ENCODE measurements at places on chromosomes 6 and 20.

DNA sequence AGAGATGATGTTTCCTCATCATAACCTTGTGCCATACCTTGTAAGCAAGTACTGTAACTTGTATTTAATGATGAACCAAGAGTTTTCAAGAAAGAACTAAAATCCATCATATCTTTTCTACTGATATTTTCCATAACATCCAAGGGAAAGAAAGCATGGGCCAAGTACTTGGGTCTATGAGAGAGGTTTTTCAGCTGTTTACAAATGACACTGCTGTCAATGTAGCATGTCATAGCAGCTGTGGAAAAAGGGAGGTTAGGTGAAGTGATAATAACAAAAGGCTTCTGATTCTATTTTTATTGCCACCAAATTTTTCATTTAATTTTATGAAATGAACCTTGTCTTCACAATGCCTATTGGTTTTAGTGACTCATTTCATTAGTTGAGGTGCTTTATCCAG, 482.3 kb downstream of the LMBRD1 start:
- DNase-seq: no peak

- DNase-seq: no peak
Measured at GRCh38 chr6:158793432-158793831, 25.7 kb downstream of the EZR start.

- no peak for DNase-seq
Measured at GRCh38 chr6:158033751-158034702, 52.4 kb downstream of the SYNJ2 start.

DNA sequence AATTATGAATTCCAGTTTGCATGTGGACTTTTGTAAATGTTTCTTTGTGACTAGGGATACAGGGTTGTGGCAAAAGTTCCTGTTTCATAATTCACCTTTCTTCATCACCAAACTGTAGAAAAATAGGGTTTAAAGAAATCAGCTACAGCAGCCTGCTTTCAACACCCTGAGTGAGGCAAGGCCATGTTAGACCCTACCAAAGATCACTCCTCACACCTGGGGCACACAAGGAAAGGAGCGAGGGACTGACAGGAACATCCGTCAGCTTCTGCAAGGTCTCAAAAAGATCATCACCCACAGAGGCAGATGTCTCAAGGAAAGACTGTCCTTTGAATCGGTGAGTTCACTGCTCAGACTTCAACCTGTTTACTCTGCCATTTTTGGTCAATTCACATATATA, 10.5 kb upstream of the STX11 start:
- no peak for DNase-seq

DNA sequence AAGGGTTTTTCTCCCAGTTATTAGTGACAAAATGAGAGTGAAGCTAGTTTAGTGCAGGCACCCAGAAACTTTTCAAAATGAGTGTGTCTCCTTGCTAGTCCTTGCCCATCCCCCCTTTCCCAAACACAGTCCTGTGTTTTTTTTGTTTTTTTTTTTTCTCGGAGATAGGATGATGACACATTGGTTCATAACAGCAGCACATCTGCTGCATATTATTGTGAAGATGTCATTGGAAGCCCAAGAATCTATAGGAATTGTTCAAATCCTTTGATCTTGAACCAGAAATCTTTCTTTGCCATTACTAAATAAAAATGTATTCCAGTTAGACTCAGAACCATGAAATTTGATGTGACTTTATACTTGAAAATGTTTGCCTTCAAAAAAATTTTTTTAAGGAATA, 162.4 kb downstream of the FRK start:
- no peak for DNase-seq

GRCh38 chr6:46476301-46476700, 14.9 kb downstream of the RCAN2 start:
- no peak for DNase-seq

GRCh38 chr20:19427480-19427879, 215.0 kb downstream of the SLC24A3 start:
- no peak for DNase-seq

DNA sequence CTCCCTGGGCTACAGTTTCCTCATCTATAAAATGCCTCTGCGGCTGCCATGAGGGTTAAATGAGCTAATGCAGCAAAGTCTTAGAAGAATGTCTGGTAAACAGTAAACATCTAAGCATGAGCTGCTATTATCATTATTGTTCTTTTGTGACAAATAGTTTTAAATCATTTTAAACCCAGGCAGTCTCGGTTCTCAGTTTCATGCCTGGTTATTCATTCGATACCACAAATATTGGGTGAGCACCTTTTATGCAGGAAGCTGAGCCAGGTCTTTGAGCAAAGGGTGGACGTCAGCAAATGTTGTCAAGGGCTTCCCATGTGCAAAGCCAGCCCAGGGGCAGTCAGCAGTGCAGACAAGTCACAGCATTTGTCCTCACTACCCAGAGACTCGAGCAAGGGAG, 128.7 kb downstream of the NFATC2 start:
- no peak for DNase-seq

DNA sequence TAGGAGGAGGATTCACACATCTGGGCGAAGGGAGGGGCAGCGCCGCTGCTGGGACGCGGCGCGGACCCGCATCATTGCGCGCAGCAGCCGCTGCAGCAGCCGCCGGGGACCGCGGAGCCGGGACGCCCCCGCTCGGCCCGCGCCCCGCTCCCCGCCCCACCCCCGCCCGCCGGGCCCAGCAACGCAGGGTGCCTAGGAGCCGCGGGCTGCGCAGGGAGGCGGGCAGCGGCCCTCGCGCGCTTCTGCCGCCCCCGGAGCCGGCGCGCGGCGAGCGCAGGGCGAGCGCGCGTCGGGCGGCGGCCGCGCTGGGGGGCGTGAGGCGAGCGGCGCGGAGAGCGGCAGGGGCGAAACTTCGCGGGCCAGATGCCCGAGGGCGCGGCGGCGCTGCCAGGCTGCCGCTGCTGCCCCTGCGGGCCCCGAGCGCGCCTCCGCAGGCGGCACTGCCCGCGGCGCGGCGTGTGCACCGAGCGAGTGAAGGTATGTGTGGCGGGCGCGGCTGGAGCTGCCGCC, at the start of gene NKAIN2:
NKAIN2 (plus strand) TSS at position 362 of the 510 bp plus-strand sequence.
- DNase-seq: no peak

DNA sequence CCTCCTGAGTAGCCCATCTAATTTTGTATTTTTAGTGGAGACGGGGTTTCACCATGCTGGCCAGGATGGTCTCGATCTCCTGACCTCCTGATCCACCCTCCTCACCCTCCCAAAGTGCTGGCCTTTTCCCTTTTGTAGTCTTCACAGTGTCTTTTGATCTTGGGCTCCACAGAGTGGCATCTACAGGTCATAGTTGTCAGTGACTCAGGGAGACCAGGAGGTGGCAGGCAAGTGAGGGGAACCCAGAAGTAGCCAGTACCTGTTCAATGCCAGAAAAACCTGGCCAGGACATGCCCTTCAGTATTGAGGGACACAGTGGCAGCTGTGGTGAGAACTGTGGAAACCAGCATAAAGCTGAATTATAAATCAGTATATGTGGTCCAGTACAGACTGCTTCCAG, 19.6 kb downstream of the RPP21 start:
- no peak for DNase-seq

DNA sequence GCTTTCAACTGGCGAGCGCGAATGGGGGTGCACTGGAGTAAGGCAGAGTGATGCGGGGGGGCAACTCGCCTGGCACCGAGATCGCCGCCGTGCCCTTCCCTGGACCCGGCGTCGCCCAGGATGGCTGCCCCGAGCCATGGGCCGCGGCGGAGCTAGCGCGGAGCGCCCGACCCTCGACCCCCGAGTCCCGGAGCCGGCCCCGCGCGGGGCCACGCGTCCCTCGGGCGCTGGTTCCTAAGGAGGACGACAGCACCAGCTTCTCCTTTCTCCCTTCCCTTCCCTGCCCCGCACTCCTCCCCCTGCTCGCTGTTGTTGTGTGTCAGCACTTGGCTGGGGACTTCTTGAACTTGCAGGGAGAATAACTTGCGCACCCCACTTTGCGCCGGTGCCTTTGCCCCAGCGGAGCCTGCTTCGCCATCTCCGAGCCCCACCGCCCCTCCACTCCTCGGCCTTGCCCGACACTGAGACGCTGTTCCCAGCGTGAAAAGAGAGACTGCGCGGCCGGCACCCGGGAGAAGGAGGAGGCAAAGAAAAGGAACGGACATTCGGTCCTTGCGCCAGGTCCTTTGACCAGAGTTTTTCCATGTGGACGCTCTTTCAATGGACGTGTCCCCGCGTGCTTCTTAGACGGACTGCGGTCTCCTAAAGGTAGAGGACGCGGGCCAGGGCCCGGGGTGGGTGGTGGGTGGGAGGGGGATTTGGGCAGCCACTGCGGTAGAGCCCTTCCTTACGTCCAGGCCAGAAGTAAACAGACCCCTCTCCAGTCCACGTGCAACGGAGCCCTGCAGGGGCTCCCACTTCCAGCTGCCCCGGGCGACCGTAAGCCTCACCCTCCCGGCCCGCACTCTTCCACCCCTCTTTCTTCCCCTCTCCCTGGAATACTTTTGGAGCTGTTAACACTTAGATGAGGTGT, 998 bp downstream of the BMP2 start:
- DNase-seq: no peak

DNA sequence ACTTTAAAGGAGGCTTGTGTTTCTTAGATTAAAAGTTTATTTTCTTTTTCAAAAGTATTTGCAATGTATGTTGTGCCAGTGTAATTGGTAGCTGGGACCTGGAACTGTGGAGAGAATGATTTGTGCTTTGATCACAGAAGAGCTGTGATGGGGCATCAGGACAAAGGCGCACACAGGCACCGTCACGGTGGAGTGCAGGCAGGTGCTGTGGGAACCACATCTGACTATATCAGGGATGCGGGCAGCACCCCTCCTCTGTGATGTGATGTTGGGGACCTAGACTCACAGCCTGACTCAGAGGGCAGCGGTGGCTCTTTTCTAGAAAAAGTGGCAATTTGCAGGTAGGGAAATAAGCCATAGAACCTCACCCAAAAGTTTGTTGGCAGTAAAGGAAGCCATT, 34.5 kb downstream of the SYTL3 start:
- no peak for DNase-seq

DNA sequence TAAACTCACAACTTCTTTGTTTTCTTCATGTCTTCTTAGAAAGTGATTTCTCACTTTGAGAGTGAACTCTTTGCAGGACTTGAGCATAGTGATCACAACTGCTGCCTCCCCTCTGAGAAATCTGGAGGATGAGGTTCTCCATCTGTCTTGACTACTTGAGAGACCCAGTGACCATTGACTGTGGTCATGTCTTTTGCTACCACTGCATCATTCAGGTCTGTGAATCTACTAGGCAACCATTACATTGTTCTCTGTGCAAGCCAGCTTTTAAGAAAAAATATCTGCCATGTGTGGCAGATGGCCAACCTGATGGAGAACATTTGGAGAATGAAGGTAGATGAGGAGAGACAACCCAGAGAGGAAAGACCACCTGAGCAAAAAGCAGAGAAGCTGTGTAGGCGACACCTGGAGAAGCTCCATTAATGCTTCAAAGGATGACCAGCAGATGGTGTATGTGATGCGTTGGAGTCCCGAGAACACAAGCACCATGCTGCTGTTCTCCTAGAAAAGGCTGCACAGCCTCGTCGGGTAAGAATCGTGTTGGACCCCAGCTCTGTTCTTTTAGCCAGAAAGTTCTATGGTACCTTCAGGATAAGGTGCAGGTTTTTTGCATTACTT, 25.1 kb upstream of the TRIM26 start:
- DNase-seq: no peak

DNA sequence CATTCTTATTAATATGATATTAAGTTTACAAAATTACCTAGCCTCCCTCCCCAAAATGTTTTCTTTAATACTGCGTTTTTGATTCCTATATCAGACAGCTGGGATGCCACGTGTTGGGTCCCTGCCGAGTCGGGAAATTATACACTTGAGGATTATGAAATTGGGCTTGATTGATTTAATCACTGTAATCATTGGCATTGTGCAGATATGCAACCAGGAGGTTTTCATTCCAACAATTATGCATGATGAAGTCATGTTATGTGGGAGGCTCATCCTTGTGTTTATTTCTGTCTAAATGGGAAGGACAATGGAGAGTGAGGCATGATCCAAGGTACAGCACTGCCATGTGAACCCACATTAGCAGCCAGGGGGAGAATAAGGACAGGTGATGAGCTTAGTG, 30.6 kb upstream of the RIPOR2 start:
- no peak for DNase-seq

GRCh38 chr6:101783287-101783686, 389.8 kb downstream of the GRIK2 start:
- DNase-seq: no peak

GRCh38 chr6:169395080-169395805, 141.6 kb upstream of the THBS2 start:
- no peak for DNase-seq

DNA sequence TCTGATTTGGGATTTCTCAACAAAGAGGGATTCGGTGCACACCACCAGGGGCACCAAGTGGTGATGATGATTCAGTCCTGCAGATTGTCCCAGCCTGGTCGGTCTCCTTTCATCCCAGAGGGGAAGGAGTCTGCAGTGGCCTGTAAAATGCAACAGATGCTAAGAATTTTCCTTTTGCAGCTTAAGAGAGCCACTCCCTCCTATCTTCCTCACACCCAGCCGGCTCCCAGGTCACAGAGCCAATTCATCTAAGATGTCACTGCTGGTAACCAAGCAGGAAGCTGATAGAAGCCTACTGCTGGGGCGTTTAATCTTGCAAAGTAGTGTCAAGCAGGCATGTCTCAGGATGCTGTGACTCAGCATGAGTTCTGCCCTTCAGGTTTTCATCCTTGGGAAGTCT, 203.8 kb upstream of the LRFN2 start:
- DNase-seq: no peak

DNA sequence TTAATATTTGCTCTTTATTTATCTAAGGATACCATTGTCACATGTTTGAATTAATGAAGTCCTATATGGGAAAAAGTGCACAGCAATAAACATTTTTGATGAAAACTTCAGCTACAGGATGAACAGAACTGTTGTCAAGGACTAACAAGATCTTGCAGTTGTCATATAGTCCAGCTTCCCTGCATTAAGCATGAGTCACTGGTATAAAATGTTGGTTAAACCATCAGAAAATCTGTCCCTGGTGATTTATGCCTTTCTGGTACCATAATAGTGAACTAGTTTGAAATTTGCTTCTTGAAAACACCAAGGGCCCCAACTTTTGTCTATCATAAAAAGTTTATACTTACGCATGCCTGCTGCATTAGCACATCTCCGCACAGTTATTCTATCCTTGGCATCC, 60.4 kb upstream of the RSPO3 start:
- no peak for DNase-seq
